T-cell (primary cell): ENCODE measurements at places on chromosomes 7 and 10. TPM values are rescaled to one million over a fixed set of nuclear protein-coding genes. Genes with fewer than 3 reads are reported as not detected.

GRCh38 chr10:1978584-1978983 lies 241.3 kb upstream of the ADARB2 start:
- DNase-seq: no peak

- DNase-seq: no peak
Observed at GRCh38 chr10:125375210-125375609, 214.8 kb upstream of the CTBP2 start.

GRCh38 chr7:78996013-78996412 lies 457.5 kb downstream of the MAGI2 start:
- DNase-seq: no peak

- no peak for DNase-seq
Observed at GRCh38 chr7:8783229-8783628, 349.8 kb downstream of the NXPH1 start.

GRCh38 chr10:44333511-44333910 lies 51.4 kb downstream of the CXCL12 start:
- no peak for DNase-seq

DNA sequence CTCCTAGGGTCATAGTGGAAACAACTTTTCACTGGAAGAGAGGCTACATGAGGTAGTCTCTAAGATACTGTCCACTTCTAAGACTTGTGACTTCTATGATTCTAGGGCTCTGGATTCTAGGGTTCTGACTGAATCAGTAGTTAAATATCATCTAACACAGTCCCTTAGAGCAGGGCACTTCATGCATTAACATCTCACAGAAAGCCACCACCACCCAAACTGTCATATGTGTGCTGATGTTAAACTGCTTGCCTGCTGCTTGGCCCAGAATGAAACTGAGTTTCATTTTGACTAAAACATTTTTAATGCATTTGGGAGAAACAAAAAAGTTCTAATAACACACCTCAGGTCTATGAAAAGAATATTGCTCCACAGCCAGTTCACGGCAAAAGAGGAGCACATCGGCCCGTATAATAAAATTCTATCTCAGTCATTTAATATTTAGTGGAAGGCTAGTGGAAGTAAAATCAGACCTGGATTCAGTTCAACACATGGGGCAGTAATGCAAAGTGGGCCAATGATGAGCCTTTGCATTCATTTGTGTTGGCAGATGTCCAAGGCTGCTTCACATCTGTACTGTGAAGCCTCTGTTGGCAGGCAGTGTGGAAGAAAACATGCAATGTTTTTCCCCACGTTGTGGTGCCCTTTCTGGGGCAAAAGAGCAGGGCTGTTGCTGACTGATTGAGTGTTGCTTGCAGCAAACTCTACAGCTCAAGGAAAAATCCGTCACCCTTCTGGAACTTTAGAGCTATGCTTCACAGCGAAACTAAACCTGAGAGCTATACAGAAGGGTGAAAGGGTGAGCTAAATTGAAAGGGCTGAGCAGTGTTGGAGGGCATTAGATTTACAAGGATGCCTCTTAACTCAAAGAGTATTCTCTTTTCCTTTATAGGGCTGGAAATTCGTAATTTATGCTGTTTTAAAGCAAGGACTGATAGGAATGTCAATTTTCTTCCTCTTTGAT lies 33.5 kb upstream of the AUTS2 start:
- no peak for DNase-seq

DNA sequence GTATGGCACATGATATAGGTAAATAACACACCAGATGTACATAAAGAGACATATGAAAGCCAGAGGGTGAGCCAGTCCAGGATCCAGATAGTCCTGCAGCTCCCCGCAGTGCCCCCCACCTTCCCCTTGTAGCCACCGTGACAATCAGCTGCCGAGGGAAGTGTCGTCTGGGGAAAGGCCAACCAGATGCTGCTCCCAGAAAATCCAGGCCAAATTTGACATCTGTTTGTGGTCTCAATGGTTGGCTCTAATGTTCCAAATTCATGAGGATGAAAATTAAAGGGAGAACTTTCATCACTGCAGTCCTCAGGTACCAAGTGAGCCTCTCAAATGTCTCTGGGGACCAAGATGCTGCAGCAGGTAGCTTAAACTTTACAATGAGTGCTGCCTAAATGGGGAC lies 210.3 kb downstream of the PTEN start:
- DNase-seq: no peak

- no peak for DNase-seq
Observed at GRCh38 chr10:117134056-117134305, 4.1 kb downstream of the VAX1 start.

- DNase-seq: no peak
Observed at GRCh38 chr7:156459582-156459981, 181.0 kb upstream of the RNF32 start.

The SVOPL gene
- total RNA-seq: 1.2 TPM

The CPA4 gene
- total RNA-seq: 0.23 TPM

The ANKRD30A gene
- total RNA-seq: not detected
